Kidney glomerular epithelial cell (primary cell): ENCODE measurements at places on chromosomes 4 and X.

GRCh38 chr4:19329077-19329476 is 922.6 kb upstream of the SLIT2 start:
- no peak for DNase-seq

DNA sequence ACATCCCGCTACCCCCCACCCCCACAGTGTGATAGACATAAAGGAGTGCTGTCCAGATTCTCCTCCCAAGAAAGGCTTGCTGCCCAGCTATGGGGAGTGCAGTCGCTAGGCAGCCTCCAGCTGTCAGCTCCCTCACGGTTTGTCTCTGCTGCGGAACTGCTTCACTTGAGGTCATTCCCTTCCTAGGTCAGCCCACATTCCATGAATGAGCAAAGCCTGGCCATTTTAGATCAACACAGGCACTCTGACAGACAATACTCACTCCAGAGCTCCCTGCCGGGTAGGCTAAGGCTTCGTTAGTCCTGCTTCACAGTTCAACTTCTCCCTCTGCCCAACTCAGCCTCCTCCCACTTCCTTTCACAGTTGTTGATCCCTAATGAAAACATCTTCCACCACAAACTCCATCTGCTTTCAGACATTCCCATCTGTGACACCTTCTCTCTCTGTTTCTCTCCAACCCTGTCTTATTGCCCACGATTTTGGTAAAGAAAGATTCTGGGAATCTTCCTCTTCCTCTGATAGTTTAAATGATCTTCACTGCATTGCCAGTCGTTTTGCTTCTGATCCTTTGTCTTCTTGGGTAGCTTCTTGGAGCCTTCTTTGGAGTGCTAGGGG is 318.9 kb upstream of the F9 start:
- no peak for DNase-seq

GRCh38 chr4:22676063-22676462 is 16.7 kb upstream of the GBA3 start:
- no peak for DNase-seq

GRCh38 chrX:108309144-108309543 is 129.1 kb downstream of the COL4A6 start:
- DNase-seq: no peak

DNA sequence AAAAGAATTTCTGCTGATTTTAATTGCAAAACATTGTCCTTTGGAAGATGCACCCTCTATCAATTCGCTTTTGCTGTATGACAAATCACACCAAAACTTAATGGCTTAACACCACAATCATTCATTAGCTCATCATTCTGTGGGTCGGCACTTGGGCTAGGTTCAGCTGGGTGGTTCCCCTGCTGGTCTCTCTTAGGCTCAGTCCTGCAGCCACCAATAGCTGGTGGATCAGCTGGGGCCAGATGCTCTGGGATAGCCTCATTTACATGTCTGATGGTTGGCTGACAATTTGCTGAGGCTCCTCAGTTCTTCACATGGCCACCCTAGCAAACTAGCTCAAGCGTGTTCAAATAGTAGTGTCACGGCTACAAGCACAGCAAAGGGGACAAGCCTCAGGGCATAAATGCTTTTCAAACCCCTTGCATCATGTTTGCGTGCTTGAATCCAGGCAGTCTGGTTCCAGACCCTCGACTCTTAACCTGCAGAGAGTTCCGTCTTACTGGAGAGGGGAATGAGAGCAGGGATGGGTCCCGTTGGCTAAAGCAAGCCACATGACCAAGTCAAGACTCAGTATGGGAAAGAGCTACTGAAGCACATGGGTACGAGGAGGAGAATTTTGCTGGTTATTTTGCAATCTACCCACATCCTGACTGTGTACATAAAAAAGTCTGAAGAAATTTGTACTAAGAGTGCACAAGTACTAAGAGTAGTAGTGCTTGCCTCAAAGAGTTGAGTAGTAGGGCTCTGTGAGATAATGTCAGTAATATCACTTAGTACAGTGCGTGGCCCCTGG is 7.5 kb upstream of the ACSL1 start:
- DNase-seq: no peak

- no peak for DNase-seq
Observed at GRCh38 chr4:38470735-38471262, 193.2 kb upstream of the KLF3 start.

- no peak for DNase-seq
Observed at GRCh38 chr4:2593003-2593402, 56.6 kb downstream of the FAM193A start.

GRCh38 chr4:129350834-129351721 is 255.1 kb downstream of the C4orf33 start:
- DNase-seq: no peak

GRCh38 chrX:8194216-8194615 is 23.1 kb upstream of the VCX2 start:
- no peak for DNase-seq

DNA sequence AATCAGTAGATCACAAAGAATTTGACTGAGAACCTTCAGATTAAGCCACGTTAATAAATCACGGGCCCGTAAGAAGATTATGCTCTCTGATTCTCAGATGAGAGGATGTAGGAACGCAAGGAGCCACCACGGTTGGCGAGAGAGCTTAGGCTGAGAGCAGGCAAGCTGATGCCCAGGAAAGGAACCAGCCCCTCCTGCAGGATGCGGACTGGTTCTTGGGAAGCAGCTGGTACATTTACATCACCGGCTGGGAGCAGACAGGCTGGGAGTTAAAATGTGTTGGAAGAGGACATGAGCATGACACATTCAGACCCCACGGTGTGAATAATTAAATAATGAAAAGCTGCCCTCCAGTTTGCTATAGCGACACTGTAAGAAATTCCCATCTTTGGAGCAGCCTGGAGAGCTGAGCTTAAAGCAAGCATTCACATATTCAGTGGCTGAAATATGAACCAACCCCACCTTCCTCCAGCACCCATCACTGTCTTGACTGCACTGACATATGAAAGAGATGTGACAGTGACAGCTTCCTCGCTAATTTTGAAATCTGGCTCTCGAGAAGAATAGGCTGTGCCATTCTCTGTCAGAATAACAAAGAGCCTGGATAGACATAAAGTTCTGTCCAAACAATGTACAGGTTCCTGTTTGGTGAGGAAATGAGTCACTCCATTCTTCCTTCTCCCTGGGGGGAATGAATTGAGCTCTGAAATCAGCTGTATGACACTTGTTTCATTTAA is 33.1 kb downstream of the LNX1 start:
- DNase-seq: no peak
